ENCODE measurements at places on chromosomes 3 and 15.

- DNase-seq = no peak
Observed at GRCh38 chr15:48451736-48452135, 120.5 kb downstream of the DUT start.

GRCh38 chr3:147383617-147384016 lies 22.7 kb downstream of the ZIC4 start:
- DNase-seq = no peak

- DNase-seq = no peak
Observed at GRCh38 chr3:64152086-64152485, 73.2 kb downstream of the PRICKLE2 start.

- no peak for DNase-seq
Observed at GRCh38 chr3:116247605-116248004, 197.7 kb downstream of the LSAMP start.

GRCh38 chr3:155519078-155519477 lies 225.6 kb upstream of the STRIT1 start:
- DNase-seq = no peak

GRCh38 chr3:183576487-183577107 lies 21.1 kb upstream of the KLHL6 start:
- no peak for DNase-seq

DNA sequence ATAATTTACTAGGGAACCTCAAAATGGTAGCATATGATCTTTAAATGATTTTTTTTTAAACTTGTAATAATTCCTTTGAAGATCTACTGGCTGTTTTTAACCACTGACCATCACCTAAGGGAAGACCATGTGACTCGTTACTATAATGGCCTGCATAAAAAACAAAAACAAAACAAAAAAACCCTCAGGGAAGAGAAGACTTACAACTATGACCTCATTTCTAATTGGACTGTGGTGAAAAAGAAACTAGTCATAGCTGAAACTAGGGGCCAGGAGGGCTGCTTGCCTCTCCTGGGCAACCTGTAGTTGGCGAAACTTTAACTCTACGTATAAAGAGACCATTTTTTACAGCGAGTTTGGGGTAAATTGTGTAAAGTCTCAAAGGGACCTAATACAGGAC lies 23.0 kb downstream of the PAQR9 start:
- no peak for DNase-seq

- no peak for DNase-seq
Observed at GRCh38 chr3:64368257-64369020, 143.2 kb upstream of the PRICKLE2 start.

DNA sequence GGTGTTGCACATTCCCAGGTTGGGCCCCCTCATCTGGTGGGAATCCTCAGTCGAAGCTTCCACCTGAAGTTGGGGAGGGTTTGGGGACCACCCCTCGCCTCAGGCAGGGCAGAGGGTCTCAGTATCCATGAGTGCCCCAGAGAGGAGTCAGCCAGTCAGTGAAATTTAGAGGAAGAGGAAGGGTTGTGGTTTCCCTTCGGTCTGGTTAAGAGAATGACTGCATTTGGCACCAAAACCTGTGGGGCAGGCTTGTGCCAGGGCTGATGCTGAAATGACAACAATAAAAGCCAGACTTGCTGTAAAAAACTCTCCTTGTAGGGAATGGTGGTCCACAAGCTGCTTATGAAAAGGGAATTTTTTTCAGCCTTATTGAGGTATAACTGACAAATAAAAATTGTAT lies 22.6 kb downstream of the LMCD1 start:
- no peak for DNase-seq

DNA sequence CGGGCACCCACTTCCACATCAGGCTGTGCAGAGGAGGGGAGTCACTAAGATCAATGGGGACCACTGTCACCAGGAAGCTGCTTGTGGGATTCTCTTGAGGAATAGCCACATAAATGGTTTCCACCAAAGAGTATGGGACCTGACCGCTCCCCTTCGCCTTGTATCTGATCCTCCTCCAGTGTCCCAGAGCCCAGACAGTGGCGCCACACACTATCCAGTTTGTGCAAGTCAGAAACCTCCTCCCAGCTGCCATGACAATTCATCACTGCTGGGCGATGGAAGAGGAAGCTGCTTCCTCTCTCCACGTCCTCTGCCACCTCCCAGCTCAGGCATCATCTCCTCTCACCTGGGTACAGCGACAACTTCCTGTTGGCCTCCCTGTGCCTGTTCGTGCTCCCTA lies 147.5 kb downstream of the ALDH1A2 start:
- DNase-seq = no peak

DNA sequence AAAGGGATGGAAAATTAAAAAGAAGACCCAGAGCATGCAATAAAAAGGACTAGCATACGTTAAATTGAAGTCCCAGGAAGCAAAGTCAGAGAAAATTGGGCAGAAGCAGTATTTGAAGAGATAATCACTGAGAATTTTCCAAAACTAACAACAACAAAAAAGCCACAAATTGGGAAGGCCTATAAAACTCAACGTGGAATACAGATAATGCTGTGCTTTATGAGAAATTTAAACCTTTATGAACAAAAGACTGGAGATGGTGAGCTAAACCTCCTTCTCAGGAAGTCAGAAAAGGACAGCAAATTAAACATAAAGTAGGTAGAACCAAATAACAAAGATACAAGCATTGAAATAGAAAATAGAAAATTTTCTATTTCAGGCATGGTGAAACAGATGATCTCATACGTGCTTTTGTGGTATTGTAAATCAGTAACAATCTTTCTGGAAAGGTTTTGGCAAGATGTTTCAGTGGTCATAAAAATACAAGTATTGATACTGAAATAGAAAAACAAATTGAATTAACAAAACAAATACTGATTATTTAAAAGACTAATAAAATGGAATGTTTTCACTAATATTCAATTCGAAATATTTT lies 55.6 kb downstream of the LYSMD4 start:
- DNase-seq = no peak

GRCh38 chr15:45184562-45185041 lies 3.2 kb downstream of the SHF start:
- no peak for DNase-seq

DNA sequence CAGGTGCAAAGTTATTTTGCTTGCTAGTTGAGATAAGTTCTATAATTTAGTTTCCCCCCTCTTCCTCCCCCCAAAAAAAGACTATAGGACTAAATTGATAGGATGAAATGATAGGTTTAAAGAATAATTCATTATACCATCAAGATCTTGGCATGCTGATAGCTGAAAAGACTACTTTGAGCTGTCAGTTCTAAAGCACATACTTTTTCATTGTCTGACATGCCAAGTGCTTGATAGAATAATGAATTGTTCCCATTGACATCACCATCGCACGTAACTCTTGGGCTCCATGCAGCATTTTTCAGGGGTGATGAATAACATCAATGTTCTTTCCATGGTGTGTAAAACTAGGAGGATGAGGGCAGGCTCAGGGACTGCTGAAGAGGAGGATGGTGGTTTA lies 32.3 kb upstream of the TAFA4 start:
- no peak for DNase-seq

DNA sequence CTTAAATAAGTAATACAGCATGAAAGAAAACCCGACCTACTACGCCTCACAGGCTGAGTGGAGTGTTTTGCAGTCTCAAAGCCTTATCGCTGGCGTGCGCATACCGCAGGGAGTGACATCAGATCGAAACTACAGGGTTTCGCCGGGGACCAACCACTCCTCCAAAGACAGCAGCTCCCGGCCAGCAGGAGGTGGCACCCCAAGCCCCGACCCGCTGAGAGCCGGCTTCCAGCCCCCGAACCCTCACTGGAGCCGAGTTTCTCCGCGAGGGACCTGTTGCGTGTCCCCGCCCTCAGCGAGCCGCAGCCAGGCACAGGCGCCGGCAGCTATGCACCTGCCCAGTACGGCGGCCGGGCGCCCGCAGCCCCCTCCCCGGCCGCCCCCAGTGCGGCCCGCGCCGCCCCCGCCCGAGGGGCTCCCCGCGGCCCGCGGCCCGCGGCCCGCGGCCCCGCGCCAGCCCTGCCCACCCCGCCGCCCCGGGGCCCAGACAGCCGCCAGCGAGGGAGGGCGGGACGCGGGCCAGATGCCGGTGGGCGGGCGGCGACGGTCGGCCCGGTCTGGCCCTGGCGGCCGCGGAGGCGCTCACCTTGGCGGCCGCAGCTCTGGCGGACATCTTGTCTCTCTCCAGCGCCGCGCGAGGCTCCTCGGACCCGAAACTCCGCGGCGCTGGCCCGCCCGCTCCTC lies 710 bp downstream of the TJP1 start:
- DNase-seq = peak; percentile 82

GRCh38 chr15:56950979-56951378 lies 32.5 kb downstream of the TCF12 start:
- no peak for DNase-seq

- no peak for DNase-seq
Observed at GRCh38 chr15:53910236-53910849, 67.9 kb upstream of the UNC13C start.

DNA sequence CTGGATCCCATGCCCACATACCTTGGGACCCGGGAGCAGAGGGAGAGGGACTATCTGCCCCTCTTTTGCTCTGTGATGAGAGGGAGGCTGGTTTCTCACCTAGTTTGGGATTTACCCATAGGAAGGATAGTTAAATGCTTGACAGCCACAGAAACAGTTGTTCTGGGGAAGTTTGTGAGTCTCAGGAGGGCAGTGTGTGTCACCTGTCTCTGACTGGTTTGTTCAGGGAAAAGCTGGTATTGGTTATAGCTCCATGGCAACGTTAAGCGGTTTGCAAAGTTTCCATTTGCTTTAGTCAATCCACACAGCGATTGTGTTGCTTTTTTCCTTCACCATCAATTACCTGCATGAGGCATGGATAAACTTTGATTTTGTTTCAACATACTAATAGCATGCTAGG lies 3.7 kb upstream of the TMED3 start:
- no peak for DNase-seq

GRCh38 chr3:12158387-12159226 lies at the start of gene TIMP4:
Gene TIMP4 (minus strand): TSS chr3:12158912. CDS start chr3:12158840, 72 bp downstream.
- DNase-seq = peak; percentile 71

DNA sequence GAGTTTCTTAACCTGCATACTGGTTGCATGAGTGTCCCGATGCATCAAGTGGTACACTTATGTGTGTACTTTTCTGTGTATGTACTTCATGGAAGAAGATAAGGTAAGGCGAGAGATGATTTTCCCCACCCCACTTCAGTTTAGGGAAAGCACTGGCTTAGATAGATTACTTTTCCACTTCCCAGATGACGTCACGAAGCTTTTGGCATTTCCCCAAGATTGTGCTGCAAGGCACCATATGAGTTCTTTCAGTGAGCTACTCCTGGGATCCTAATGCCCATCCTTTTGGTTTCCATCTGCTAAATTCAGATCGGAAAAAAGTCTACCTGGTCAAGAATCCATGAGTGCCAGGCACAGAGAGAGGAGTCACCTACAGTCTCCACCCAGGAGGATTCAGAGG lies 4.5 kb downstream of the IL17RB start:
- DNase-seq = no peak

- DNase-seq = no peak
Observed at GRCh38 chr3:13574798-13575451, 26.0 kb downstream of the FBLN2 start.

DNA sequence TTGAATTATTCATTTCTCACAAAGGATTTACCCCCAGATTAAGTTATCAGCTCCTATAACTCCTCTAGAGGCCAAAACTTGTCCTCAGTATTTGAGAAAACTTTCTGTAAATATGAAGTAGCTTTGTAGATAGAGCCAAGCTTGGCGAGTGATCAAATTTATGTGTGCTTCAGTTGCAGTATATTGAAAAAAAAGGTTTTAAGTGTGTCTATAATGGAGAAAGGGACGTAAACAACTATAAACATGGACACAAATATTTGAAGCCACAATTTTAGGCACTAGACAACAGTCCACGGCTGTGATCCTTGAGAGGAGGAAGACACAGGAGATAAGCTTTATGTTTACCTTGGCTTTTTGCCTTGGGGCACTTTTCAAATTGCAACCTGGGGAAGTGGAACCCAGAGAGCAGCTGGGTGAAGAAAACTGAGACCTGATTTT lies 118.7 kb downstream of the THRB start:
- DNase-seq = no peak

DNA sequence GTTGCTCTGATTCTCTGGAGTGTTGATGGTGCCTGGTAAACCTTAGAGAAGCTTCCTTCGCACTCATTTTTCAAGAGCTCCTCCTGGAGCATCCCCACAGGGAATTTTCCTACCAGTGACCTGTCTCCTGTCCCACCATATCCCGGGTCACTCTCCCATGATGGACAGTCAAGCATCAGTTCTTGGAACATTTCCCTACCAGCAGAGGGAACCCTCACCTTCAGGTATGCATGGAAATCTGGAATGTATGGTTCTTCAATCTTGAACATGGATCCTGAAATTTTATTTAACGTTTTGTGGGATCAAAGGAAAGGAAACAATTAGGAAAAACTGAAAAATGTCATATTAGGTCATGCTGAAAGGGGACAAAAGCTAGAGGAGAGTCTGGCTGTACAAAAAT lies 153.8 kb downstream of the SPATA16 start:
- DNase-seq = no peak

DNA sequence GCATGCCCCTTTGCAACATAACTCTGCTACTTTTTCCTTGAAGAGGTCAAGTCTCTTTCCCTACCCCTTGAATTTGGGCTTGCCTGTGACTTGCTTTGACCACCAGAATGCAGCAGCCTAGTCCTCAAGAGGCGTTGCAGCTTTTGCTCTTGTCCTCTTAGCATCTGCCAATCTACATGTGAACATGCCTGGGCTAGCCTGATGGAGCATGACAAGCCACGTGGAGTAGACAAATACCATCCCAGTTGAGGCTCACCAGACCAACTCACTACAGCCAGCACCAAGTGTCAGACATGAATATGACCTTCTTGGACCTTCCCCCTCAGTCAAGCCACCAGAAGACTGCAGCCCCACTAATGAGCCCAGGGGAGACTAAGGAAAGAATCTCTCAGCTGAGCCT lies 32.9 kb downstream of the AMOTL2 start:
- no peak for DNase-seq

DNA sequence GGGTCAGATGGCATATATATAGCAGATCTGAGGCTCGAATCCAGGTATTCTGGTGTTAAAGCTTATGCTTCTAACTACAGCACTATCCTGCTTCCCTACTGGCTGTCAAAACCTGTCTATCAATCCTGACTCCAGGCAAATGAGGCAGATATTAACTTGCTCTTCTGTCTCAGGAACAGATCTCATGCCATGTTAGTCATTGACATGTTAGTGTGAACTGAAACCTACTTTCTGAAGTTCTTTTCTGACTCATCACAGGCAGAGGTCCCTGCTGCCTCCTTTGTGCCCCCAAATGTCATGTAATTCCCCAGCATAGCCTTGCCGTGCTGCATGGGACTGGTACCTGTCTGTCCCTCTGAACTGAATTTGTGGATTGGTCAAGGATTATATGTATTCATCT lies 125.0 kb upstream of the SMAD3 start:
- no peak for DNase-seq

DNA sequence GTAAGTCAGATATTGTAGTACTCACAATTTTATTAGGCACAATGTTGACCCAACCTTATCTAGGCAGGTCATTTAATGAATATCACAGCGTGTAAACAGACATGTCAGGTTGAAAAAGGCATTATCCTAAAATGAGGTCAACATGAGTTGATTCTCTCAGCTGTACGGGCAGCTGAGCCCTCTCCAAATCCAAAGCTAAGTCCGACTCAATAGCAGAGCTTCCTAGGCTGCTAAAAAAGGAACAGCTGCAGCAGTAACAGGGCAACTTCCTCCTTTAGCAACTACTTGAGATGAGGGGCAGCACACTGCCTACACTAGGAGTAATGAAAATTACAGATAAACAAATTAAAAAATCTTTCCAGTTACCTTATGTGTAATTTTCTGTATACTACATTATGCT lies 189.2 kb downstream of the CADM2 start:
- DNase-seq = no peak

Data from type B pancreatic cell (in vitro differentiated cells).